Mucosa of descending colon (tissue), 3 donors: ENCODE measurements at places on chromosomes 6 and 20.
A peak's percentile ranks its signal among the peaks of the same experiment; 100 is the strongest.

- peak; percentile 99 for DNase-seq
Observed at GRCh38 chr6:32971581-32972352, 3.4 kb downstream of the BRD2 start.

DNA sequence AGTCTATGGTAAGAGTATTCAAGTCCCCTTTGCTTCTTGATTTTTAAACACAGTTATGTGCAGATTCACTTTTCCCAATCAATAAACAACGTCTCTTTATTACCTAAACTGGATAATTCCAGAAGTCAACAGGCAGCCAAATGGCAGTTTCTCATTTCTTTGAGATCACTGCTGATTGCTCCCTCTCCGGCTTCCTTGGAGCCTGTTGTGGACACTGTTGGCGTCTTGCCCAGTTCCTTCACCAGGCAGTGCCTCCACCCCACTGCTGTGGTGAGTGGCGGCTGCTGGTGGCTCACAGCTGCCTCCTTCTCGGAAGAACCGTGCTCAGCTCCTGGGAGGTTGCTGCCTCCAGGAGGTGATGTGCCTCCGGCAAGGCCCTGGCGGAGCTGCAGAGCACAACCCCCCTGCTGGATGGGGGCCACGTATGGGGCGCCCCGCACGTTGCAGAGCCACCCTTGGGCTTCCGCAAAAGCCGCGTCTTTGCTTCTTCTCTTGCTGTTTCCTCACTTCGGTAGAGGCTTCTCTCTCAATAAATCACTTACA is 105.1 kb upstream of the CNKSR3 start:
- DNase-seq, result peak; percentile 90

DNA sequence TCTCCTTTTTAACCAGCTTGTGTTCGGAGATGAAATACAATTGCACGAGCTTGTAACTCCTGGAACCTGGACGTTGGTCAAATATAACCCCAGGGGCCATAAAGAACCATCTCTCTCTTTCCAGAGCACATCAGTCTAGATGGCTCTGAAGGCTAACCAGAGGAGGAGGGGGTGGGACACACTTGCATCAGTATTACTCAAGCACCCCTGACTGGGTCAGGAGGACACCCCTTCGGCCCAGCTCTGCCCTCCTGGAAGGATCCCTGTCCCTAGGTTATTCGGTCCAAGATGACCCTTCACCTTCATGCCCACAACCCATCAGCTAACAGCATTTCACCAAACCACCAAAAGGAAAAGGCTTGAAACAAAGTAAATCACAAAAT is 67.1 kb downstream of the FYN start:
- DNase-seq, result no peak

- no peak for DNase-seq
Observed at GRCh38 chr6:37847704-37848103, 28.2 kb downstream of the ZFAND3 start.

DNA sequence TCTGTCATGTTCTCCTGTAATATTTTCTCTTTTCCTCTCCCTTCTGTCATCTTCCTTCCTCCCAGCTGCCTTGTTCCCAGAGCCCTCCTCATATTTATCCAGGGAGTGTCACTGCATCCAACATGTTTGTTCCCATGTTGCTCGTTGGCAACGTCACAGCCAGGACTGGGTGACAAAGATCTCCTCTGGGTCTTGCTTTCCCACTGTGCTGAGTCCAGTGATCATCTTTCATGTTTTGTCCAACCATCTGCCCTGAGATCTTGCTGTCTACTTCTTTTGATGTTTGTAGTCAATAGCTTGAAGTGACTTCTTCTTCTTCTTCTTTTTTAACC is 26.6 kb downstream of the FARS2 start:
- DNase-seq, result no peak

DNA sequence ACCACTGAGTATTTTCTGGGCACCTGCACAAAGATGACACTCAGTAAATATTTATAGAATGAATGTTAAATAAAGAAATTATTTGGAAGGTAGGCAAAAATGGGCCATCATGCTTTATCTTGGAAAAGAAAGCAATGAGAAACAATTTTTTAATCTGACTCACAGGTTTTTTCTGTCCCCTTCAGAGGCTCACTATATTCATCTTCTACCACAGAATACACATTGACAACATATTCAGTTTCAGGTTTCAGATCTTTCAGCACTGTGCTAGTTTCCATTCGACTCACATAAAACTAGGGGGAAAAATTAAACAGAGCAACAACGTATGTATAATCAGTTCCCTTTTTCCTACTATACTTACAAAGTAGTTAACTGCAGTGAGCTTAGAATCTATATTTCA is 58.3 kb downstream of the COL12A1 start:
- no peak for DNase-seq

- peak; percentile 51 for DNase-seq
Observed at GRCh38 chr20:38167851-38168760, 3.0 kb upstream of the TGM2 start.

DNA sequence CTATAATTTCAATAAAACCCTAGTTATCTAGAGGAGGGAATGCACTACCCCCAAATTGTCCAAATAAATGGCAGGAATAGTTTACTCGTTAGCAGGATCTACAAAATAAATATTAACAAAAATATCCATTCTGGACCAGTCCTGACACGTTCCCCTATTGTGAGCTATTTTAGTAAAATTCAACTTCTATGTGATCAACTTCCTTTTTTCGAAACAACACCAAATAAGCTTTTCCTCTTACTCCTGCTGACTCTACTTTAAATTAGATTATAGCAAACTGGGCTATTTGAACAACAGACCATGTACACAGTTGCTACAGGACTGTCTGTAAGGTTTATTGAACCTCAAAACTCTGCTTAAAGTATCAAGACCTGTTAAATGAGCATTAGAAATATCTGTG is 154.3 kb downstream of the IPCEF1 start:
- no peak for DNase-seq

DNA sequence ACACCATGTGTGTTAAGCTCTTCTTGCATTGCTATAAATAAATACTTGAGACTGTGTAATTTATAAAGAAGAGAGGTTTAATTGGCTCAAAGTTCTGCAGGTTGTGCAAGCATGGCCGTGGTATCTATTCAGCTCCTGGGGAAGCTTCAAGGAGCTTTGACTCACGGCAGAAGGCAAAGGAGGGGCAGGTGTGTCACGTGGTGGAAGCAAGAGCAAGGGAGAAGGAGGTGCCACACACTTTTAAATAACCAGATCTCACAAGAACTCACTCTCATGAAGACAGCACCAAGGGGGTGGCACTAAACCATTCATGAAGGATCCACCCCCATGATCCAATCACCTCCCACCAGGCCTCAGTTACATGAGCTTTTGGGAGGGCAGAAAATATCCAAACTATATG is 193.7 kb downstream of the ERMARD start:
- DNase-seq, result no peak

- DNase-seq, result no peak
Observed at GRCh38 chr6:17116117-17116440, 14.2 kb downstream of the STMND1 start.

- DNase-seq, result no peak
Observed at GRCh38 chr6:109323241-109323640, 59.0 kb downstream of the CD164 start.

GRCh38 chr6:159878341-159878740 is 12.4 kb upstream of the MAS1 start:
- DNase-seq, result no peak

DNA sequence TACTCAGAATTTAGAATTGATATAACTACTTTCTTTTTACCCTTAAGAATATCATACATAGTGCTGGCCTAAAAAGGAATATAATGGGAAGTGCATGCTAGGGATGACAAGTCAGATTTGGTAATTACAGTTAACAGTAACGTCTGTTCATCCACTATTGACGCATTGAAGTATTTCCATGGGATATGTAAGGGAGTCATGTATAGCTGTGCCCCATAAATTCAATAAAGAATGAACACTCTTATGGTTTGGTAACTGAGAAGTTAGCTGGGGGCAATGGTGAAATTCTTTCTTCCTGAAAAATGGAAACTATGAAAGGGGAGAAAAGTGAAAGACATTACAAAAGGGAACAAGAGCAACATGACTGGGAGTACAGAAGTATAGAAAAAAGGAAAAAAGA is 2.6 kb upstream of the COL19A1 start:
- DNase-seq, result no peak

- no peak for DNase-seq
Observed at GRCh38 chr6:142756215-142756630, 188.8 kb downstream of the HIVEP2 start.

GRCh38 chr20:22524393-22525015 is 59.9 kb downstream of the FOXA2 start:
- no peak for DNase-seq

DNA sequence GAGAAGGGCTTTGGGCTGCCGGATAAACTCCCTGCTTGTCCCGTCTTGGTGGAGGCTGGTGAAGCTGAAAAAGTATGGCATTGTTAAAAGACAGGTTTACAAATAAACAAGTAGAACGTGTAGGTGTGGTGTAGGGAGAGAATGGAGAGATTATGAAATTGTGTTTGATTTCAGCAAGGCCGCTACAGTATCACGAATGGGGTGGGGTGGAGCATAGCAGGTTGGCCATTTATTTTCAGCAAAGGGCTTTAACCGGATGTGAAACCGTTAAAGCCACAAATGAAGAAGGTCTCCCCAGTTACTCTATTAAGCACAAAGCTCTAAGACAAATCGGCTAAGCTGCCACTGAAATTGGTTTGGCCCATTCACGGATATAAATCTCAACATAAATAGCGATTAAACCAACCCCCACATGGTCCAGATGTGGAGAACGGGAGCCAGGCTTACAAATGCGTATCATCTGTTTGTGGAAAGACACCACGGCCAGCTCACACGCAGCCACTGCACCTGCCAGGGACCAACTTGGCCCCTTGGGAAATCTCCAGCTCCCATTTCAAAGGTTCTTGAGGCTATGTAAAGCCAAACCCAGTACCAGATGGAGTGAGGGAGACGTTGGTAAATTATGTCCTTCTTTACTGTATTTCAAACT is 94.0 kb downstream of the ZMYND8 start:
- no peak for DNase-seq

DNA sequence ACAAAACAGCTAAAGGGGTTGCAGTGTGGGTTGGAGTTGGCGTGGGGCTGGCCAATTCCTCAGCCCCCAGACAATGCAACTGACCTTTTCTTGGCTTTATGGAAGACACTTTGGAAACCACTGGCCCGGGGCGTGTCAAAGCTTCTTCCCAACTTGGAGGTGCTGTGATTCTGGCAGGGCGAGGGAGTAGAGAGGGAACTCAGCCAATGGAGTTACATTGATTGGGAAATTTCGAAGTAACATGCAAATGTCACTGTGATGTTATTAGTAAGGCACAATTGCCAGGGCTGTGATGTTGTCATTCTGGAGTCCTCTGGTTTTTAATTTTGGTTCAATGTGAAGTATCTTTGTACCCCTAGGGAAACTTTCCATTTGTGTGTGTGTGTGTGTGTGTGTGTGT is 41.5 kb upstream of the EPB41L1 start:
- DNase-seq, result no peak

DNA sequence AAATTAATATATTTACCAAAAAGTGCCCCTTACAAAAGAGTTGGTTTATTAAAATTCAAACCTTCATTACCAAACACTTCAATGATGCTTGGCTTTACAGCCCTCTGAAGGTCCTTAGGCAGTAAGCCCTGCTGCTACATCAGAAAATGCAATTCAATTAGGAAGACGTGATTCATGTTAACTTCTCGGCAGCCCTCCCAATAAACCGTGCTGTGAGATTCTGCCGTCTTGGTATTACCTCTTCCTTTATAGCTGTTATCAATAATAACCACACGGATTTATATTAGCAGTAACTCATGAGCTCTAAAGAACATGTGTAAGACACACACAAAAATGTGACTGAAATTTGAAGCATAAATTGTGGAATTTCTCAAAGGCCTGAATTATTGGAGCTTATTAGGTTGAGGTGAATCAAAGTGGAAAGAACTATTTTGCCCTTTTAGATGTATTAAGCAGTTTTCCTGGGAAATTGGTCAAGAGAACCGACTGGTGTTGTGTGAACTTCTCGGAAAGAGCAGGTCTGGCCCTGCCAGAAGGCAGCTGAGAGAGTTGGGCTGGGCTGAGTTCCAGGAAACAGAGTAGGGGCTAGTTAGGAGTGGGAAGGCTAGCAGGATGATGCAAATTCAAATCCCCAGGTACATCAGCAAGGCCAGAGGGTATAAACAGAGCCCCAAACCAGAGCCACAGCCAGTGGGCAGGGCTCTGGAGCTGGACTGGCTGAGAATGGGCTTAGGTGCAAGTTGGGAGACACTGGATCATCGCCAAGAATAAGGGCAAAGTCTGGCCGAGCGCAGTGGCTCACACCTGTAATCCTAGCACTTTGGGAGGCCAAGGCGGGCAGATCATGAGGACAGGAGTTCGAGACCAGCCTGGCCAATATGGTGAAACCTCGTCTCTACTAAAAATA is 33.1 kb downstream of the FGD2 start:
- DNase-seq, result peak; percentile 37

GRCh38 chr20:64065974-64066343 is 3.0 kb downstream of the TCEA2 start:
- no peak for DNase-seq

- DNase-seq, result no peak
Observed at GRCh38 chr6:167567142-167568033, 242.5 kb downstream of the TTLL2 start.

- no peak for DNase-seq
Observed at GRCh38 chr6:45569210-45569945, 191.6 kb upstream of the SUPT3H start.

- peak; percentile 25 for DNase-seq
Observed at GRCh38 chr6:168058691-168059551, 20.1 kb downstream of the FRMD1 start.

- DNase-seq, result no peak
Observed at GRCh38 chr6:13178107-13178506, 150.2 kb downstream of the TBC1D7 start.

DNA sequence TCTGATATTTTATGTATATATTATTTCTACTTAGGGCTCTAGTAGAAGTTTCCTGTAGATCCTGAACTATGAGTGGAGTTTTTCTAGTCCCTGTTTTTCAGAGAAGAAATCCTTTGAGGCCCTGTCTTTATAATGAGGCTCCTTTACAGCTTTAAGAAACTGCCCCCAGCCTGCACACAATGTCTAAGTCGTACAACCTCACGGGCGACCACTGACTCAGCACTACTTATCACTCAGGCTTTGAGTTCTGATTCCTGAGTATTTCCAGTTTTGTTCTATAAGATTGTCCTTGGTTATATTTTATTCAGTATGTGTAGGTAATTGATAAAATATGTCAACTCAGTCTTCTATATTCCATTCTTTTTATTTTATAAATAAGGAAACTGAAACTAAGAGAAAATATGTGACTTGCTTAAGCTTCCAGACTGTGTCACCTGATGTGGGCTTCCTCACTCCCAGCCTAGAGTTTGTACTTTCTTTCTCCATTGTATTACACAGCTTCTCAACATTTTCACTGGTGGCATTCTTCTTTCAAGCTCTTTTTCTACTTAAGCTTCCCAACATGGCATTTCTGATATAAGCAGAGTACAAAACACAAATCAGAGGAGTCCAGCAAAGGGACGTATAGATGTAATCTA is 167.0 kb downstream of the TBX18 start:
- DNase-seq, result no peak
